ENCODE measurements at places on chromosomes 1 and 21.

- H3K27me3 ChIP-seq: no peaks in the 10 kb centered on the region
- H3K36me3 ChIP-seq: peaks cover 4% of the 10 kb centered on the region
- no peaks in the 10 kb centered on the region for H3K4me1 ChIP-seq
Observed at GRCh38 chr1:74748960-74749359, 16.0 kb downstream of the TYW3 start.

DNA sequence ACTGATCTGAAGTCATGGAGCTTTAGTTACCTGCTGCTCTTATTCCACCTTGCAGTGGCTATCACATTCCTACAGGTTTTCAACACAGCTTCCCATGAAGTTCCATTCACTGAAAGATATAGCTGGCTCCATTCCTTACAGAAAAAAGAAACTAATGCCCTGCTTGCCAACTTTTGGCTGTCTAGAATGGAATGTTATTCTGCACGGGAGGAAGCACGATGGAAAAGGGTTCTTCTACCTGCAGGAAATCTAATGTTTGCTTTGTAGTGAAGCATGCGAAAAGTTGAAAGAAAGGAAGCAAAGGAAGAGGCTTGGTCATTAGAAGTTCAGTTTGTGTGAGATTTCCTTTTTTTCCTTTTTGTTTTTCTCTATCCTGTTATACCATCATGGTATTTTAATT, 32.6 kb downstream of the GIPC2 start:
- DNase-seq: no peak
- no peak overlapping the region for H3K4me3 ChIP-seq
- H3K36me3 ChIP-seq: no peaks in the 10 kb centered on the region
- no peaks in the 10 kb centered on the region for H3K4me1 ChIP-seq
- no peak overlapping the region for H3K27ac ChIP-seq
- no peaks in the 10 kb centered on the region for H3K27me3 ChIP-seq

GRCh38 chr1:235758931-235759330, 107.8 kb downstream of the LYST start:
- no peaks in the 10 kb centered on the region for H3K36me3 ChIP-seq
- H3K4me3 ChIP-seq: no peak overlapping the region
- no peaks in the 10 kb centered on the region for H3K4me1 ChIP-seq
- H3K27me3 ChIP-seq: no peaks in the 10 kb centered on the region
- DNase-seq: no peak

DNA sequence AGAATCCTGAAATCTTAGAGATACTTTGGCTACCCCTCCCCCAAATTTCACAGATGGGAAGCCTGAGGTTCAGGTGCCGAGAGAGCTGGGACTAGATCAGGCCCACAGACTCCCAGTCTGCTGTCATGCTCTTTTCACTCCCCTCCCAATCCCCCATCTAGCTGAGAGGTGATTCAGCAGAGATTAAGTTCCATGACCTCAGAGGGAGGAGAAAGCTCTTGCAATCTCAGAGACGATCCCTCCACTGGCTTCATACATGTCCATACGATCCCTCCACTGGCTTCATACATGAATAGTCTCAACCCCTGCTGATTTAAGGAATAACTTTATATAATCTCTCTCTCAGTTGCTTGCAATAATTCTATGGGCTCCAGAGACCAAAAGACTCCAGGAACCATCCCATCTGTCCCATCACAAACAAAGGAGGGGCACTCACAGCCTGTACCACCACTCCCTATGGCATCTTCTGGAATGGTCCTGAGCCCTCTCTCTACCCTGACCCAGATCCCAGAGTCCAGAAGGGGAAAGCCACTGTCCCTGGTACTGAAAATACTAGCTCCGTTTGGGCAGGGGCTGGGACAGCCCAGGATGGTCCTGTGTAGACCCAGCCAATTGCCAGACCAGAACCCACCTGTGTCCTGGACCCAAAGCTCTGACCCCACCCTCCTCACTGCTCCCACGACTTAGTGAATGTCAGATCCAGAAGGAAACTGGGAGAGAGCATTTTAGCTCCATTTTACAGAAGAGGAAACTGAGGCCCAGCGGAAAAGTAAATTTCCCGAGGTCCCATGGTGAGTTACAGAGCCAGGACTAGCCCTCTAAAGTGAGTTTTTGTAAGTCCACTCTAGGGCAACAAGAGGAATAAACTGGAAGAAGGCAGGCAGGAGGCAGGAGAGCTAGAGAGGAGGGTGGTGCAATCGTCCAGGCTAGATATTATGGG, 27.1 kb downstream of the RIMS3 start:
- H3K36me3 ChIP-seq: no peaks in the 10 kb centered on the region
- no peak for DNase-seq
- no peak overlapping the region for H3K4me3 ChIP-seq
- no peaks in the 10 kb centered on the region for H3K27me3 ChIP-seq

GRCh38 chr21:33971492-33972013, 55.9 kb upstream of the ATP5PO start:
- H3K27ac ChIP-seq: no peak overlapping the region
- H3K4me1 ChIP-seq: peaks cover 17% of the 10 kb centered on the region
- H3K4me3 ChIP-seq: no peak overlapping the region

GRCh38 chr1:193558491-193559028, 372.1 kb upstream of the B3GALT2 start:
- no peak overlapping the region for H3K27ac ChIP-seq
- H3K27me3 ChIP-seq: no peaks in the 10 kb centered on the region

- no peak overlapping the region for H3K27ac ChIP-seq
- DNase-seq: no peak
- no peaks in the 10 kb centered on the region for H3K36me3 ChIP-seq
- H3K4me3 ChIP-seq: no peak overlapping the region
- peaks cover 11% of the 10 kb centered on the region for H3K4me1 ChIP-seq
- no peaks in the 10 kb centered on the region for H3K27me3 ChIP-seq
Observed at GRCh38 chr1:179146476-179146875, 64.6 kb downstream of the TOR3A start.

DNA sequence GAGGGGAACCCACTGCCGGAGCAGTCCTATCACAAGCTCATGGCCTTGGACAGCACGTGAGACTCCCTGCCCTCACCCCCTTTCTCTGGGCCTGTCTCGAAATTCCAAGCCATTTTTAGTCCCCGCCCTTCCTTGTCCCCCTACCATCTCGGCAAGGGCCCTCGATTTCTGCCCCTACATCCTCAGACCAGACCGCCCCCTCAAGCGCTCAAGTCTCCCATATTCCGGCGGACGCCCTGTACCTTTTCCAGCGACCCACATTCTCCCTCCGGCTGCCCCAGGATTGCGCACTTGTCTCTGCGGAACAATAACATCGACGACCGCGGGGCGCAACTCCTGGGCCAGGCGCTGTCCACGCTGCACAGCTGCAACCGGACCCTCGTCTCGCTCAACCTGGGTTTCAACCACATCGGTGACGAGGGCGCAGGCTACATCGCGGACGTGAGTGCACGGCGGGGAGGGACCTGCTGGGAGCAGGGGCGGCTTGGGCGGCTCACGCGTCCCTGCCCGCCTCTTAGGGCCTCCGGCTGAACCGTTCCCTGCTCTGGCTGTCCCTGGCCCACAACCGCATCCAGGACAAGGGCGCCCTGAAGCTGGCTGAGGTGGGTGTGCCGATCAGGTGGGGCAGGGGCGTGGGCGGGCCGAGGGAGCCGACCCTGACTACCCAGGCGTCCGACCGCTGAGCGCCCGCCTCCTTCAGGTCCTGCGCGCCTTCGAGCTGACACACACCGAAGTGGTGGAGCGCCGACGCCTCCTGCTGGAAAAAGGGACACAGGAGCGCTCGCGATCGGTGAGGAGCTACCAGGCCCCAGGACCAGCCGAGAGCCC, 7.0 kb downstream of the LRRC71 start:
- no peak overlapping the region for H3K4me3 ChIP-seq
- H3K4me1 ChIP-seq: no peaks in the 10 kb centered on the region
- no peak overlapping the region for H3K27ac ChIP-seq
- no peaks in the 10 kb centered on the region for H3K36me3 ChIP-seq

GRCh38 chr1:153790966-153791647, 15.9 kb downstream of the SLC27A3 start:
- DNase-seq: no peak
- H3K27ac ChIP-seq: no peak overlapping the region
- no peaks in the 10 kb centered on the region for H3K36me3 ChIP-seq

DNA sequence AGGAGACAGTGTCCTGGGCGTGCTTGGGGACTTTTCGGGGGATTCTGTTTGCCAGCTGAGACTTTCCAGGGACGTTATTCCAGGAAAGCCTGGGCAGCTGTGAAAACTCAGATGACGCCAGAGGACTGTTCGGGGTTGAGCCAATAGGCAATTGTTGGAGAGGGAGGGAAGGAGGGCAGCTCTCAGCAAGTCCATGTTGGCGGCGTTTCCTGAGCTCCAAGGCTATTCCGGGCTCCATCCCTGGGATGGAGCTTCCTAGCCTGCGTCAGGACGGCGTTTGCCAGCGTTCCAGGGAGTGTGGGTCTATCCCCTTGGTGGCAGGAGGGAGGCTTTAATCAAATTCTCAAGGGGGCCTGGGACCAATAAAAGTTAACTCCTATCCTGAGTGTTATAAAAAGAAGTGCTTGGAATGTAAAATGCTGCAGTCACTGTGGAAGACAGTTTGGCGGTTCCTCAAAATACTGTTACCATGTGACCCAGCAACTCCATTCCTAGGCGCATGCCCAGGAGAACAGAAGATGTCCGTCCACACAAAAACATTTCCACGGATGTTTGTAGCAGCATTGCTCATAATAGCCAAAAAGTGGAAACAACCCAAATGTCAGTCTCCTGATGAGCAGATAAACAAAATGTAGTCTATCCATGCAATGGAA, 15.2 kb downstream of the SLC27A3 start:
- H3K4me1 ChIP-seq: no peaks in the 10 kb centered on the region
- DNase-seq: no peak
- H3K4me3 ChIP-seq: no peak overlapping the region
- no peaks in the 10 kb centered on the region for H3K27me3 ChIP-seq
- H3K27ac ChIP-seq: no peak overlapping the region

- no peak overlapping the region for H3K4me3 ChIP-seq
- H3K36me3 ChIP-seq: no peaks in the 10 kb centered on the region
- no peak overlapping the region for H3K27ac ChIP-seq
- no peaks in the 10 kb centered on the region for H3K4me1 ChIP-seq
- H3K27me3 ChIP-seq: no peaks in the 10 kb centered on the region
Observed at GRCh38 chr1:31797216-31797615, 18.6 kb downstream of the SPOCD1 start.

- no peak overlapping the region for H3K27ac ChIP-seq
- no peak overlapping the region for H3K4me3 ChIP-seq
- H3K4me1 ChIP-seq: no peaks in the 10 kb centered on the region
- DNase-seq: no peak
Observed at GRCh38 chr1:43308635-43309404, 8.0 kb downstream of the TIE1 start.

DNA sequence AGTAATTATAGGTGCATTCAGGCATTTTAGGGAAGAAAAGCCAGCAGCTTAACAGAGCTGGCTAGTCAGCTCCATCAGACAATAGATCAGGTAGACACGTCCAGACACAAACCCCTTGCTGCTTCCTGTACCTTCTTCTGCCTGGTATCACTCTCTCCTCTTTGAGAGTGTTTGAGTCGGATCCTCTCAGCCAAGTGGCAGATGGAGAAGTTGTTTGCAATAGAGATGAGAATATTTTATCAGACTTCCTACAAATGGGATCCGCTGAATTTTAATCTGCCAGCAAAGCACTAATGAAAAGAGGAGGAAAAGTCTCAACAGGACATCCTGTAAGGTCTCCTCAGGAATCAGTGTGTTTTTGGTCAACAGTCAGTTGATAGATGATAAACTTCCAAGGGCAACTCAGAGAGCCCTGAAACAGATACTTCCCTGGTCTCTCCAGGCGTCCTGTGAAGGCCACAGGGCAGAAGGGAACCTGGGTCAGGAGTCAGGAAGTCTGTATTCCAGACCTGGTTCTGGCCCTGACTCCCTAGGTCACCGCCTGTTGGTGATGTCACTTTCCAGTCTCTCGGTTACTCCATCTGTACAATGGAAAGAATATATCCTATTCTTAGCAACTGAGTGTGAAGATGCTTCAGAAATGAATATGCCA, 62.1 kb upstream of the PROX1 start:
- no peaks in the 10 kb centered on the region for H3K4me1 ChIP-seq
- no peak for DNase-seq
- no peaks in the 10 kb centered on the region for H3K36me3 ChIP-seq
- no peak overlapping the region for H3K27ac ChIP-seq
- no peaks in the 10 kb centered on the region for H3K27me3 ChIP-seq

GRCh38 chr1:79974659-79975058, 968.1 kb upstream of the ADGRL4 start:
- H3K4me1 ChIP-seq: no peaks in the 10 kb centered on the region
- no peaks in the 10 kb centered on the region for H3K36me3 ChIP-seq
- no peak overlapping the region for H3K27ac ChIP-seq
- DNase-seq: no peak

DNA sequence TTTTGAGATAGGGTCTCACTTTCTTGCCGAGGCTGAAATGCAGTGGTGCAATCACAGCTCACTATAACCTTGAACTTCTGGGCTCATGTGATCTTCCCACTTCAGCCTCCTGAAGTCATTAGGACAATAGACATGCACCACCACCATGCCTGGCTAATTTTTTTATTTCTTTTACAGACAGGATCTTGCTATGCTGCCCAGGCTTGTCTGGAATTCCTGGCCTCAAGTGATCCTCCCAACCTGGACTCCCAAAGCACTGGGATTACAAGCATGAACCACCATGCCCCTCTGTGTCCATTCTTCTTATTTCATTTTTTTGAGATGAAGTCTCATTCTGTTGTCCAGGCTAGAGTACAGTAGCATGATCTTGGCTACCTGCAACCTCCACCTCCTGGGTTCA, 12.0 kb upstream of the KLHL20 start:
- H3K4me1 ChIP-seq: no peaks in the 10 kb centered on the region
- no peaks in the 10 kb centered on the region for H3K27me3 ChIP-seq
- DNase-seq: no peak
- H3K36me3 ChIP-seq: no peaks in the 10 kb centered on the region

DNA sequence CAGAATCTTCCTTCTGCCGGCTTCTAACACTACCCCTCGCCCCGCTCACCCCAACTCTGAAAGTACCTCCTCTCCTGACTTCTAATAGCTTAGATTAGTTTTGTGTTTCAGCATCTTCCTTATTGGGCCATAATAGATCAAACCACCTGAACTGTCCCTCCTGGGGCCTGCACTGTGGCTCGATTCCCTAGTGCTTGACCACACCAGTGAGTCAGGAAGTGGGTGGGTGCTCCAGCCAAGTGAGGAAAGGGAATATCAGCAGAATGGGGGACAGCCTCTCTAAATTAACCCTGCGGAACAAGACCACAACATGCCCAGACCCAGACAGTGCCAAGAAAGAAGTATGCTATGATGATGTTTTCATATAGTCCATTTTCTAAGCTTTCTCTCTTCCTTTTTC, 8.5 kb downstream of the SERTAD4 start:
- H3K27ac ChIP-seq: no peak overlapping the region
- H3K4me3 ChIP-seq: no peak overlapping the region
- H3K36me3 ChIP-seq: no peaks in the 10 kb centered on the region
- DNase-seq: no peak

- no peaks in the 10 kb centered on the region for H3K27me3 ChIP-seq
- no peak for DNase-seq
- no peak overlapping the region for H3K27ac ChIP-seq
- no peaks in the 10 kb centered on the region for H3K4me1 ChIP-seq
- no peak overlapping the region for H3K4me3 ChIP-seq
Observed at GRCh38 chr1:59641836-59642235, 172.9 kb upstream of the HOOK1 start.
